Neural progenitor cell (in vitro differentiated cells): ENCODE measurements at places on chromosomes 6 and 20. TPM values are rescaled to one million over a fixed set of nuclear protein-coding genes. Genes with fewer than 3 reads are reported as not detected.

Gene LGSN
- total RNA-seq = 0.09 and 0.40 TPM in 2 replicates

Gene DNAH8
- 0.09 and 1.1 TPM in 2 replicates for total RNA-seq

Gene C6orf132
- 1.2 and 1.8 TPM in 2 replicates for total RNA-seq

Gene TMEM30A
- 61.2 and 86.0 TPM in 2 replicates for total RNA-seq

Gene CYP21A2
- 0.09 TPM in 1 of 2 replicates, not detected in the other for total RNA-seq

Gene DNPH1
- 25.2 and 113 TPM in 2 replicates for total RNA-seq

Gene KCNQ5
- 0.09 TPM in 1 of 2 replicates, not detected in the other for total RNA-seq

Gene SYCP2
- 0.06 and 0.88 TPM in 2 replicates for total RNA-seq

Gene TOX2
- total RNA-seq = 1.8 TPM in 1 of 2 replicates, not detected in the other

Gene PGC
- total RNA-seq = not detected in 2 replicates

Gene OVOL2
- total RNA-seq = 0.25 and 0.62 TPM in 2 replicates

Gene RFX6
- not detected in 2 replicates for total RNA-seq

Gene MKKS
- total RNA-seq = 23.9 and 36.3 TPM in 2 replicates

Gene RPS10
- 4,003 and 4,850 TPM in 2 replicates for total RNA-seq

Gene FAM83C
- not detected in 2 replicates for total RNA-seq

Gene HM13
- 46.2 and 81.5 TPM in 2 replicates for total RNA-seq

Gene SAMD10
- 0.19 and 4.9 TPM in 2 replicates for total RNA-seq

Gene CTNNBL1
- 44.7 and 54.5 TPM in 2 replicates for total RNA-seq

Gene GNMT
- total RNA-seq = 0.50 TPM in 1 of 2 replicates, not detected in the other
